Fibroblast of the aortic adventitia (primary cell): ENCODE measurements at places on chromosomes 7 and 10.

- no peak for DNase-seq
These were observed 80.3 kb downstream of the BICC1 start for GRCh38 chr10:58593008-58593407.

GRCh38 chr7:87541648-87542047 lies 59.0 kb downstream of the ABCB1 start:
- no peak for DNase-seq

GRCh38 chr10:21150166-21150565 lies 253.1 kb upstream of the NEBL start:
- no peak for DNase-seq

- no peak for DNase-seq
These were observed 326.5 kb downstream of the WDR37 start for GRCh38 chr10:1382711-1383110.

- DNase-seq = peak; percentile 94
These were observed 14.2 kb upstream of the HPS1 start for GRCh38 chr10:98460837-98461499.

- DNase-seq = peak; percentile 71
These were observed 44.9 kb downstream of the SMURF1 start for GRCh38 chr7:99098824-99099498.

- no peak for DNase-seq
These were observed 27.4 kb upstream of the INPP5A start for GRCh38 chr10:132510174-132510611.

DNA sequence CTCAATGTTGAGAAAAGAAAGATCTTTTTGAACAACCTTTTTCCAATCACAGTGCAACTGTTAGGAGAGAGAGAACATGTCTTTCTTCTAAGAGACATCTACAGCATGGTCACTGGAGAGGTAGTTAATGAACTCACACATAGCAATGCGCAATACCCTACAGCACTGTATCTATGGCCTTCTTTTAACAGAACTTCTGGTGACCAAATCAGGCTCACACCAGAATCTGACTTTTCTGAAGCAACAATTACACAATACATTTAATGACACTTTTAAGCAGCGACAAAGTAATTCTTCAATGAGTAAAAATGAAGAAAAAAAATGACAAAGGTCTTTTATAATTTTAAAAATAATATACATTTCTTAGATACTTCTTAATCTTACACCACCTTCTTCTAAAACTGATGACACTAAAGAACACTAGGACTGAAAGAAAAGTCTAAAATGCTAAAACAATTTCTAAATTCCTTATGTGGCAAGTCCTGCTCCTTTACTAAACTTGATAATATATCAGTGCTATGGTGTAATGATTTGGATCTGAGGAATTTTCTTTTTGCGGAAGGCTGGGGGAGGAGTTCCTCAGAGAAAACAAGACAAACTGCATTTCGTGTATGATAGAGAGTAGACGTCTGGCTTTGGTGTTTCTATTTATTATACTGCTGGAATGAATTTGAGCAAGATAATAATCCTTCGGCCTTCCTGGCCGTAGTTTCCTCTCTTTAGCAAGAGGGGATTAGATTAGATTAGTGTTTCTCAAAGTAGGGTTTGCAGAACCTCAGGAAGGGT lies 166.3 kb downstream of the ZNF438 start:
- DNase-seq = peak; percentile 91

DNA sequence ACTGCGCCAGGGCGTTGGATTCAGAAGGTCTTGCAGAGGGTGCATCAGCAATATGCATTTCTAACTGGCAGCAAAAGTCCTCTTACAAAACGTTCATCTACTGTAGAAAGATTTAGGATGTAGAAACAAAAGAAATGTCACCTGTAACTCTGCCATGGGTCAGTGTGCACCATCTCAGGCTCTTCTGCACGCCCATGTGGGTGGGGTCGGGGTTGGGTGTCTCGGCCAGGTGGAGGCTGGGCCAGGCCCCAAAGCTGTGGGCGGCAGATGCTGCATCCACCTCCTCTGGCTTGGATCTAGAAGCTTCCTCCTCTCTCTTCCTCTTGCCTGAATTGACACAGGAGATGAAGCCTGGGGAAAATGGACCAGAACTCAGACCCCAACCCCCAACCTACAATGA lies 111.3 kb upstream of the PPP2R2D start:
- no peak for DNase-seq

- DNase-seq = peak; percentile 69
These were observed 12.3 kb downstream of the DDC start for GRCh38 chr7:50552921-50553320.

- DNase-seq = no peak
These were observed 1.4 kb downstream of the SND1 start for GRCh38 chr7:127653396-127653795.

GRCh38 chr7:110867771-110868170 lies 223.2 kb upstream of the LRRN3 start:
- DNase-seq = no peak

GRCh38 chr10:76559892-76560220 lies 1077.8 kb downstream of the KCNMA1 start:
- DNase-seq = no peak

DNA sequence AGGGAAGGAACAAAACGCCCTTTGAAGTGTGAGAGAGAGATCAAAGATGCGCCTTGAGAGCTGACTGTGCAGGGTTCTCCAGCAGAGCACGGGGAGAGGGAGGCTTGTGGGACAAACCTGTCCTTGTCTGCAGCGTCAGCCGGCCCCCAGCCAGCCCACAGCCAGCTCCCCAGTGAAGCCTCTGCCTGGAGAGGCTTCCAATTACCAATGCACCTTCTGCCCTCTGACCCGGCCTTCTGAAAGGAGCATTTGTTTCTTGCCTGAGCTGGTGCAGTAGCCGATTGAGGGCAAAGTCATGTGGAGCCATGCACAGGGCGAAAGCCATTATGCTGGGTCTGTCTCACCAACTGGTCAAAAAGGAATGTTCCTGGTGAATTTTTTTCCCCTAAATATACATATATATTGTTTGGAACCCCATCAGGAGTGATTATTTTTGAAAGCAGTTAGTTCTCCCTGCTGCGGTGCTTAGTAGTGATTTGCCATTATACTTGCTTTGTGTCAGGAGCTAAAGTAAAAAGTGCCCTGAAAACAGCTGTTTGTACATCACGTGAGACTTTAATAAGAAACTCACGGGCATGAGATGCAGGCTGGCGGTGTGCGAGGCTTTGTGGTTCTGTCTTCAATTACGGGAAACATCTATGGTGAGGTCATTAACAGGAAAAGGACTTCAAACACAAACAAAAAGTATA lies 268.6 kb downstream of the KLF6 start:
- DNase-seq = no peak

DNA sequence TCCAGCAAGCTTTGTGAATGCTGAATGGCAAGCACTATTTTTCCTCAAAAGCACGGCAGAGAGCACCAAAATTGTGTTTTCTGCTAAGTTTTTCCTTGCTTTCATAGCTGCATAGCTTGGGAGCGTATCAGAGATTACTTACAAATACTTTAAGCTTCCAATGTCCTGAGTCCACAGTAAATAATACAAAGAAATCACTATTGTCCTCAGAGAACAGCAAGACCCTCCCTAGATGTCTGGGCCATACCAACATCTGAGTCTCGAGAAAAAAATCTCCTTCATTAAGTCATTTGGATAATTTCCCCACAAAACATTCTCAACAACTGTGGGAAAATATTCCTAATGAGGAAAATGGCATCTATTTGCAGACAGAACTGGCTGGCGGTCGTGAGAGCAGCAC lies 41.7 kb downstream of the SGMS1 start:
- no peak for DNase-seq
